Stimulated activated CD4-positive, alpha-beta T cell treated with anti-CD3 and anti-CD28 coated beads, TNF-alpha, amount 100 ng/mL, for 48 hours (primary cell): ENCODE measurements at places on chromosomes 2 and 18.

- no peak for DNase-seq
Observed at GRCh38 chr2:145284551-145284950, 764.6 kb upstream of the ZEB2 start.

DNA sequence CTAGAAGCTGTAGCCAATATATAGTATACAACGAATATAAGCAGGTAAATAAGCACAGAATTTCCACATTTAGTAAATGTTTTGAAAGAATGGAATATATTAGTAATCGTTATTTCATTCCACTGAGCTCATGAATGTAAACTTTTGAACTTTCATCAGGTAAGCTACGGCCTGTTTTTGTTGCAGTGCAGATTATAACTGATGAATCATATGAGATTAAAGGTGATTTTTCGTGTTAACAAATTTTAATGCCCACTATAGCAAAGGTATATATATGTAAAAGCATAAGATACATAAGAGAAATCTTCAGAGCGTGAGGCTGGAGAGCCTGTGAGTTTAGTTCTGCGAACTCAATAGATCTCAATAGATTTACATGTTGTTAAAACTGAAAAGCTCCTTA, 1.1 kb downstream of the SCYGR1 start:
- DNase-seq = no peak

DNA sequence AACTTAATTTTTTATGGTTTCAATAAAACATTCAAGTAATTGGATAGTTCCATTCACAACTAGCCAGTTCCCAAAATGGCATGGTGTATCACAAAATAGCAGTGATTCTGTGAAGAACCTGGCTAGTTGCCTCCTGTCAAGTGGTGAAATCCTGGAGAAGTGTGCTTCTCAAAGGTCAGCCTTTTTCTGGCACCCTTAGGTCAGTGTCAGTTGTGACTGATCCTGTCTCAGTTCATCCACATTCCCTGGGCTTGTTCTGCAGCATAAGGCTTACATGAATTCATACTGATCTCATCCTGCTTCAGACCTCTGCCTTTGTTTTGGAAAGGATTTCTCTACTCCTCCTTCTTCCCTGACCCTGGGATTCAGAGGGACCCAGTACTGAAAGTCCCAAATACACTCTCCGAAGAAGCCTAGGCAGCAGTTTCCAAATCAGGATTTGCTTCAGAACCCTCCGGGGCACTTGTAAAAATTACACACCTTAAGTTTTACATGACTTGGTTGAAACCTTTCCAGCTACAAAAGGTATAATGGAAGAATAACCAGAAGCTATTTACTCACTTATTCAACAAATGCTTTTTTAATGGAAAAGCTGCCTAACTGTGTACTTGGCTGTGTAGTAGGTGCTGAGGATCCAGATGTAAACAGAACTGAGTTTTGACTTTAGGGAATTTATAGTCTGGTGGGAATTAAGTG, 11.0 kb downstream of the MAP3K20 start:
- no peak for DNase-seq

DNA sequence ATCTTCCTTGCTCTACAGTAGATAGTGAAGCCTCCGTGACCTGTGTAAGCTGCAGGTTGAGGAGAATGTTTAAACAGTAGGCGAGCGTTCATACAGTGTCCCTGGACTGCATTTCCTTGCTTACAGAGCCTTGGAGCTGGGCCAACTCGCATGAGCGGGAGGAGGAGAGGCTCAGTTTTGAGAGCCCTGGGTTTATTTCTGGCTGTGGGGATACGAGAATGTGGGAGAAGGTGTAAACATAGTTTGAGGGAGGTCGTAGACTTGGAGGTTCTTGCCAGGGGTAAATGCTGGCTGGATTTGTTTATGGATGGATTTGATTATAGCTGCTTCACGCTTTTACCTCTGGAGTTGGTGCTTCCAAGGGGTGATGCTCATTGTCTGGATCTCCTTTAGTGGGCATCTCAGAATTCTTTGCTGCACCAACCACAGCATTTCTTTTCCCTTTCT, 20.8 kb downstream of the CRIM1 start:
- no peak for DNase-seq

DNA sequence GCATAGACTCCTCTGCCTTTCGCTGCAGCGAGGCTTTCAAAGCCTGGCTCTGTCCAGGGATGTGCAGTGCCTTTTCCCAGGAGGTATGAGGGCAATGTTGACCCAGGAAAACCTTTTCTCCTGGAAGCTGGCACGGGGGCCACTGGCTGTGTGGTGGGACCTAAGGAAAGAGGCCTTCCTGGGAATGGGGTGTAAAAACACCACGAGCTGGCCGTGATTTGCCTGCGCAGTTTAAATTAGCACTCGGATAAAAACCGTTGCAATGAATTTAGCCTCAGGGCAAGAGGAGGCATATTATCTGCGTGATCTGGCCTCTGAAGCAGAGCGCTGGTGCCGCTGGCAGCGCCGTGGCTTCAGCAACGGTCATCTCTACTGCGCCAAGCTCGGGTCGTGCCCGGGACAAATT, 3.0 kb downstream of the OSR1 start:
- no peak for DNase-seq

DNA sequence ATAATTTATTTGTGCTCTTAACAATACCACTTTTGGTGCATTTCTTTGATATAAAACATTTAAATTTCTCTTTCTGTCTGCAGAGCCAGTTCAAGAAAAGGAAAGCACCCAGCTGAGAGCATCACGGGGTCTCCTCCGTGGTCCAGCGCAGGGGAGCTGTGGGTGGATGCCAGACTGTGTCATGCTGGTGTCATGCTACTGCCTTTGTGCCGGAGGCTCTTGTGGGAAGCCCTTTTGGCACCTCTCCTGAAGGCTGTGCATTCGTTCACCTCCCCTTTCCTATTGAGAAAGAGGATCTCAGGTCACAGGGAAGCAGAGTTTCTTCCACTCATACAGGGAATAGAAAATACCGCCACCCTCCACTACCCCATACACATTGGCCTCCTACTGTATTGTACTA, 450.4 kb downstream of the GALR1 start:
- DNase-seq = no peak

- DNase-seq = no peak
Observed at GRCh38 chr2:217880891-217881290, 121.9 kb downstream of the TNS1 start.

DNA sequence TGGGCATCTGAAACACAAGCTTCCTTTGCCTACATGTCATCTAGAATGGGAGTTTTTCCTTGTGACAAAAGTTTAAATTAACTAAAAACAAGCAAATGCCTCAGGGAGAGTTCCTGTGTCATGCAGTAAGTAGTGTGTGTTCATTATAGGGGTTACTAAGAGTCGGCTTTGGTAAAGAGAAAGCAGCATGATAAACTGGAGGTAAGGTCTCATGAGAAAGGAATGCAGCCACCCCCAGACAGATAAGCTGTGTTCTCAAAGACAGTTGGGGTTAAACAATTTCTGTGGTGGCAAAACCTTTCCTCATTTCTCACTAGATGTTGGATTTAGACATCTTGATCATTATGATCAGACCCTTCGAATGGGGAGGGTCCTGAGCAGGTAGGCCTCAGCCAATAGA, 129.7 kb downstream of the MAP4K4 start:
- DNase-seq = no peak

DNA sequence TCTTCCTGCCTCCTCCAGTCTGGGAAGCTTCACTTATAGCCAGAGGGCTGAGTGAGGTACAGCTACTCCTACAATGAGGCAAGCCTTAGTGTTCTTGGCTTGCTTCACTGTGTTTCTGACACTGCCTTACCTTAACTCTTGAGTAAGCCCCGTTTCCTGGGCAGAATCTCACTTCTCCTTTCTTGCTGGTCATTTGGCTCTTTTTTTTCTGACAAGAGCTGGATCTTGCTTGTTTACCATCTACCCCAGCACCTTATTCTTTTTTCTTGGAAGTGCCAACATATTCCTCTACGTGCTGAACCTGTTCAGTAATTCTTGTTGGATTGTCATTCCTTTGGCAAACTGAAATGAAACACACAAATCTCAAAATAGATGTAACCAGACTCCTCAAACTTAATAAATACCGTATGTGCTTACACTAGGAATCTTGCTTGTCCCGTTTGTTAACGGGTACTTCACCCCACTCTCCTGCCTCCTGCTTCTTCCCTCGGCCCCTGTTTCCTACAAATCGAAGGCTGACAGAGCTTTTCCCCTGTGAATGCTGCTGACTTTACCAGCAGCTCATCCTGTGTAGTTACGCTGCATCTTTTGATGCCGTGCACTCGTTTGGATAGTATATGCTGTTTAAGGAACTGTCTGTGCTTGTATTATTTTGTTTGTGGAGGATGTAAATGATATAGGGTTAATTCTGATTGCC, 132.2 kb downstream of the FMNL2 start:
- no peak for DNase-seq

GRCh38 chr18:46152436-46152807, 48.2 kb downstream of the HAUS1 start:
- no peak for DNase-seq

GRCh38 chr2:101983486-101983885, 8.3 kb upstream of the IL1R2 start:
- DNase-seq = no peak

DNA sequence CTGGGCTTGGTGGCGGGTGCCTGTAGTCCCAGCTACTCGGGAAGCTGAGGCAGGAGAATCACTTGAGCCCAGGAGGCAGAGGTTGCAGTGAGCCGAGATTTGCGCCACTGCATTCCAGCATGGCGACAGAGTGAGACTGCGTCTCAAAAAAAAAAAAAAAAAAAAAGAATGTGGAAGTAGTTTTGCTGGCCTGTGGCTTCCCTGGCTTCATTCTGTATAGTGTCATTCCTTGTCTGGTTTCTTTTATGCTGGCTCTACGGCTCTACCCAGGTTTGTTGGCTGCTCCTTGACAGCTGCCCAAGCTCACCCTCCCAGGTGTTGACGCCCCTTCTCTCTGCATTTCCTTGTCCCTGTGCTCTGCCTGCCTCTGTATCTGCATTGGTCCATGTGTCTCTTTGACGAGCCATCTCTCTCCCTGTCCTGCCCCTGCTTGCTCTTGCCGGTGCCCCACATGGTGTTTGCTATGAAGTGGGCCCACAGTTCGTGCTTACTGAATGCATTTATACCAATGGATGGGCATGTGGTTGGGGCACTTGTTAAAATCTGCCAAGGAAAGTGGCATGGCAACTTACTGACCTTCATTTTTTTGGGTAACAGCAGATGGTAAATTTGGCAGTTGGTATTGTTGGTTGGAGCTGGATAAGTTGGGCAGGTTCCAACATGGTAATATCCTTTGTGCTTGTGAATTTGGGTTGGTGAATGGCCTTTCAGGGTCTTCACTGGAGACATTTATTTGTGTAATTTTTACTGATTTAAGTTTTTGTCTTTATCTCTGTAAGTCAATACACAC, 113.9 kb downstream of the MAP4K4 start:
- DNase-seq = no peak

DNA sequence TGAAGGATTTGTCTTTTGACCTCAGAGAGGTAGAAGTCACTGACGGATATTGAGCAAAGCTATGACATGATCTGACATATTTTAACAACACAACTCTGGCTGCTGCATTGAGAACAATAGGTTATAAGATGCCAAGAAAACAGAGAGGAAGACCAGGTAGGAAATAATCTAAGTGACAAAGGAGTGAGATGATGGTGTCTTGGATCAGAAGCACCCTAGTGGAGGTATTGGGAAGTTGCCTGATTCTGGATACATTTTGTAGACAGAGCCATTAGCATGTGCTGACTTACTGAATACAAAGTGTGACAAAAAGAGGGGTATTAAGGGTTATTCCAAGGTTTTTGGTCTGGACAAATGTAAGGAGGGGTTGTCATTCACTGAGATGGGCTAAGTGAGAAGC, 1438.1 kb downstream of the DPP10 start:
- DNase-seq = no peak

DNA sequence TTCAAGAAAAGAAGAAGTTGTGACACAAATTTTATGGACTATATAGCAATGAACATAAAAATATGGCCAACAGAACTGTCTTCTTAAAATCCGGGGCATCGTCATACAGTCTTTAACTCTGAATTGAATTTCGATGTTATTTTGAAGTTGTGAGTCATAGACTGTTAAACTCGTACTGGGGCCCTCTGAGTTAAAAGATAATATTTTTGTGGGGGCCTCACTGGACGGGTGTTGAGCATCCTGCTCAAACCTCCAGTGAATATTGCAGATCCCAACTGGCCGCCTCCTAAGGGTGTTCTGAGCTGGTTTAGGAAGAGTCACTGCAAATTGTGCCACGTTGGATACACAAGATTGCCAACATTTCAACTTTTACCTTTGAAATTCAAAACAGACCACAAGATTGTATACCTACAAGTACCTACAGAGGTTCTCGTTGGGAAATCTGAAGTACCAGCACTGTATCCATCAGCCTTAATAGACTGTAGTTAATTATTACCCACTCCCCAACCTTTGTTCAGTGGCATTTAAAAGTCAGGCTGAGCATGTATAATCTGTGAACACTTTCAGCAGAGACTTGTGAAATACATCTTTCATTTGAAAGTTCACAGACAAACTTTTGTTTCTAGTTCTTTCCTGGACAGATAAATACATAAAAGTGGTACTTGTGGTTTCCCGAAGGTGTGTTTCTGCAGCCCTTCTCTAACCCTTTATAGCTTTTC, 27.8 kb downstream of the KLHL23 start:
- DNase-seq = no peak

- DNase-seq = no peak
Observed at GRCh38 chr18:74203811-74204210, 55.5 kb downstream of the TIMM21 start.

DNA sequence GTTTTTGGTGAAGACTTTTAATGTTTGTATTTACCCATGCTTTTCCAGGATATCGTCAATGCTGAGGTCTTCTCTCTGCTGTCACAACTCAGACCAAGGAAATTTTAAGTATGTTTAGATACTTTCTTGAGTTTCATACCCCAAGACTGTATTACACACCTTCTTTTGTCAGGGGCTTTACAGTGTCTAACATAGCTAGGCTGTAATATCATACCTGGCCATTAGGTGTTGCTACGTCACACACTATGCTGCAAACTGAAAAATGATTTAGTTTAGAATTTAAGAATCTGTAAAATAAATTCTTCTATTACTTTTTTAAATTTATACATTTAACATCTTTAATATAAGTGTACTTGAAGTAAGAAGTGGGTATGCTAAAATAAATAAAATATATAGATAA, 358.4 kb upstream of the NRP2 start:
- DNase-seq = no peak

GRCh38 chr2:61911510-61911909, 6.0 kb downstream of the COMMD1 start:
- no peak for DNase-seq

DNA sequence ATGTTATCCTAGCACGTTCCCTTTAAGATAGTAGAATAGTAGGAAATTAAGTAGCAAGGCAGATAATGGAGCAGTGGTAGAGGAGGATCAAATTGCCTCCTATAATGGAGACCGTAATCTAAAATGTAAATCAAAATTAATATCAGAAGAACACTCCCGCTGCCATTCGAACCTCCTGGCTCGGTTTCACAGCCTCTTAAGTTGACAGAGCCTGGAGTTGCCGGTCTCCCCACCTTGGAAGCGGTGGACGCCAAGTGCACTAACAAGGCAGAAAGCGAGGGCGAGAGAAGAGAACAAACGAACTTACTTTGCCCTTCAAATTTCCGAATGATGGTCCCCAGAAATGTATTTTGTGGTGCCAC, 450 bp downstream of the KCNH7 start:
- no peak for DNase-seq

- DNase-seq = no peak
Observed at GRCh38 chr2:176914371-176914770, 298.2 kb upstream of the HNRNPA3 start.

- no peak for DNase-seq
Observed at GRCh38 chr2:238461491-238461890, 34.8 kb downstream of the ASB1 start.

- DNase-seq = no peak
Observed at GRCh38 chr18:48843596-48843995, 107.2 kb downstream of the SMAD7 start.
